ENCODE measurements at places on chromosomes 2 and 18. TPM values are rescaled to one million over a fixed set of nuclear protein-coding genes. Genes with fewer than 3 reads are reported as not detected.

Gene UGT1A4
- polyA plus RNA-seq: not detected

Gene BCL2L11
- polyA plus RNA-seq: 8.8 TPM

Gene MOGAT1
- polyA plus RNA-seq: 0.11 TPM

Gene ALLC
- polyA plus RNA-seq: not detected

Gene EFR3B
- polyA plus RNA-seq: 3.4 TPM

DNA sequence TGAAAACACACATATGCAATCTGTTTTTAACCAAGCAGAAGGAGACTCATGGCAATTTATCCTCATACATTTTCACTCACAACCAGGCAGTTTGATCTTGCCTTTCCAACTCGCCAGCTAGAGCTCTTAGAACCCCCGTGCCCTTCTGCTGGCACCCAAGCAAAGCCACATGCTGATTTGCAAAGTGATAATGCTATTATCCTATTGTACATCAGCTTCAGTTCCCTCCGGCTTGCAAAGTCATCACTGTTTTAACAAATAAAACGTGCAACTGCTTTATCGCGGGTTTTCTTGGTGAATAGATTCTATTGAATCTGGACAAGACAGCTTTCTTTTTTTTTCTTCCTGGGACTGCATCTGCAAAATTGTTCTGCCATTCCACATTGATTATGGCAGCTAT is 314.6 kb downstream of the LNPK start:
- no peak overlapping the region for H3K27ac ChIP-seq
- H3K27me3 ChIP-seq: no peaks in the 10 kb centered on the region

GRCh38 chr2:224983712-224984554 is 58.3 kb downstream of the DOCK10 start:
- no peak for DNase-seq
- H3K4me1 ChIP-seq: no peaks in the 10 kb centered on the region
- H3K36me3 ChIP-seq: no peaks in the 10 kb centered on the region
- no peak overlapping the region for H3K27ac ChIP-seq
- no peaks in the 10 kb centered on the region for H3K27me3 ChIP-seq

- H3K27me3 ChIP-seq: no peaks in the 10 kb centered on the region
- H3K4me3 ChIP-seq: no peak overlapping the region
- no peaks in the 10 kb centered on the region for H3K36me3 ChIP-seq
These were observed 113.0 kb downstream of the MEP1B start for GRCh38 chr18:32302806-32303205.

- no peaks in the 10 kb centered on the region for H3K36me3 ChIP-seq
- H3K4me3 ChIP-seq: no peak overlapping the region
- no peak overlapping the region for H3K27ac ChIP-seq
These were observed 533.6 kb upstream of the FSHR start for GRCh38 chr2:49687918-49688317.

- H3K4me3 ChIP-seq: no peak overlapping the region
- no peaks in the 10 kb centered on the region for H3K27me3 ChIP-seq
- no peak for DNase-seq
- H3K36me3 ChIP-seq: no peaks in the 10 kb centered on the region
- no peaks in the 10 kb centered on the region for H3K4me1 ChIP-seq
- H3K27ac ChIP-seq: no peak overlapping the region
These were observed 331.5 kb downstream of the GALNT13 start for GRCh38 chr2:154203206-154203605.

DNA sequence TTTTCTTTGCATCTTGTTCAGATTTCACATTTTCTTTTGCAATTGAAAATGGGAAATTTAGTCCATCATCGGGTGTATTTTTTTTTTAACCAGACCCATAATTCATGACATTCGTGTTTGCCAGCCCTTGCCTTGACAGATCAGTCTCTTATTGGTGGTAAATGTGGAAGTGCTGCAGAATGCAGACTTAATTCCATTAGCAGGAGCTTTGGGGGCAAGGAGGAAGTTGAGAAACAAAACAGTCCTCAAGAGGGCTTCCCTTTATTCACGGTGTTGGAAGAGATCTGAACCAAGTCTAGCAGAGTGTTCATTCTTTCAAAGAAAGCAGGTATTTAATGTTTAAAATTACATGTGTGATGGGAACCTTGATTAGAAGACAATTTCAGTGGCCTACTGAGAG is 16.6 kb upstream of the RPE start:
- H3K27me3 ChIP-seq: no peaks in the 10 kb centered on the region
- no peak overlapping the region for H3K4me3 ChIP-seq
- H3K27ac ChIP-seq: no peak overlapping the region
- no peaks in the 10 kb centered on the region for H3K36me3 ChIP-seq
- DNase-seq: no peak
- H3K4me1 ChIP-seq: no peaks in the 10 kb centered on the region

DNA sequence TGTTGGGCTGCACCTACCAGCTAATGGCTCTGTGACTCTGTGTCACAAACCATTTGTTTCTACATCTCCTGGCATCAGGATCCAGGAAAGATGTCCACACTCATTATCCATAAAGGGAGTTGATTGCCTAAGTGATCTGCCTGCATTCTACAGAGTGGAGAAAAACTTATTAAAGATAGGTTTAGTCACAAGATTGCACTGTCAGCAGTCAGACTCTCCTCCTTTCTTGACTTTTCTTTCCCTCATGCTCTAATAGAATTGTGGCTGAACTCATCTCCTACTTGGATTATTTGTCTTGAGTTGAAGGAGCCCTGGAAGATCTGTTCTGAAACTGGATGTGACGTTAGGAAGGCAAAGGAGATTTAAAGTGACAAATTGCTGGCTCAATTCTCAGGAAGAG is 152.7 kb downstream of the SLC8A1 start:
- no peak overlapping the region for H3K4me3 ChIP-seq
- no peaks in the 10 kb centered on the region for H3K36me3 ChIP-seq
- DNase-seq: no peak
- H3K27ac ChIP-seq: no peak overlapping the region
- H3K27me3 ChIP-seq: no peaks in the 10 kb centered on the region

DNA sequence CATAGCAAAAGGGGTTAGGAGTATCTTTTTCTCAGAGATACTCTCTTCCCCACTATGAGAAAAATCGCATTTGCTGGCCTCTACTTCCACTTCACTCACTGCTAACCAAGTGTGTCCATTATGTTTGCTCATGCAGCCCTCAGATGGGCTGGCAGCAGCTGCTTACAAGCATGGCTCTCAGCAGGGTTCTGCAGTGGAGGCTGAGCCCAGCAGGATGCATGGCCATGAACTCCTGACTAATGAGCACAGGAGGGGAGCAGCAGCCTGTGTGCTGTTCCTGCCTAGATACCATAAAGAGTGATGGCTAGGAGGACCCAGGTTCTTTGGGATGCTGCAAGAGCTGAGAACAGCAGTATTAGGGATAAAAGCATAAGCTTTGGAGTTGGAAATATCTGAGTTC is 316.9 kb upstream of the THSD7B start:
- H3K4me3 ChIP-seq: no peak overlapping the region
- no peaks in the 10 kb centered on the region for H3K27me3 ChIP-seq
- H3K36me3 ChIP-seq: no peaks in the 10 kb centered on the region
- 0 out of 2 replicates have a peak, but pooled peaks cover 2% of the 10 kb centered on the region for H3K4me1 ChIP-seq
- H3K27ac ChIP-seq: no peak overlapping the region

GRCh38 chr18:54218299-54218698 is 6.2 kb downstream of the MBD2 start:
- no peaks in the 10 kb centered on the region for H3K27me3 ChIP-seq
- no peak overlapping the region for H3K27ac ChIP-seq
- H3K36me3 ChIP-seq: peaks cover 3% of the 10 kb centered on the region
- H3K4me1 ChIP-seq: peaks cover 6% of the 10 kb centered on the region
- H3K4me3 ChIP-seq: no peak overlapping the region

GRCh38 chr2:46387292-46387691 is 90.1 kb downstream of the EPAS1 start:
- H3K27me3 ChIP-seq: no peaks in the 10 kb centered on the region
- no peak for DNase-seq
- H3K27ac ChIP-seq: no peak overlapping the region
- no peaks in the 10 kb centered on the region for H3K36me3 ChIP-seq
- H3K4me3 ChIP-seq: no peak overlapping the region

GRCh38 chr2:10620481-10620880 is 69.3 kb downstream of the NOL10 start:
- H3K4me3 ChIP-seq: no peak overlapping the region
- no peaks in the 10 kb centered on the region for H3K4me1 ChIP-seq
- H3K27me3 ChIP-seq: no peaks in the 10 kb centered on the region
- peaks cover 7% of the 10 kb centered on the region for H3K36me3 ChIP-seq
- no peak for DNase-seq

- no peak for DNase-seq
- no peak overlapping the region for H3K4me3 ChIP-seq
- no peak overlapping the region for H3K27ac ChIP-seq
- H3K27me3 ChIP-seq: no peaks in the 10 kb centered on the region
- no peaks in the 10 kb centered on the region for H3K4me1 ChIP-seq
These were observed 29.3 kb downstream of the COLEC11 start for GRCh38 chr2:3624059-3624794.

- H3K4me3 ChIP-seq: no peak overlapping the region
- H3K27ac ChIP-seq: no peak overlapping the region
- no peak for DNase-seq
- no peaks in the 10 kb centered on the region for H3K4me1 ChIP-seq
- H3K27me3 ChIP-seq: no peaks in the 10 kb centered on the region
These were observed 44.4 kb downstream of the RAB27B start for GRCh38 chr18:54872681-54873080.

- H3K4me1 ChIP-seq: no peaks in the 10 kb centered on the region
- no peaks in the 10 kb centered on the region for H3K27me3 ChIP-seq
- no peaks in the 10 kb centered on the region for H3K36me3 ChIP-seq
- no peak overlapping the region for H3K27ac ChIP-seq
These were observed 93.9 kb downstream of the VWC2L start for GRCh38 chr2:214504599-214505376.

- no peaks in the 10 kb centered on the region for H3K27me3 ChIP-seq
- H3K36me3 ChIP-seq: no peaks in the 10 kb centered on the region
- no peak overlapping the region for H3K4me3 ChIP-seq
- DNase-seq: no peak
- no peak overlapping the region for H3K27ac ChIP-seq
These were observed 206.9 kb upstream of the FSIP2 start for GRCh38 chr2:185531721-185532120.

DNA sequence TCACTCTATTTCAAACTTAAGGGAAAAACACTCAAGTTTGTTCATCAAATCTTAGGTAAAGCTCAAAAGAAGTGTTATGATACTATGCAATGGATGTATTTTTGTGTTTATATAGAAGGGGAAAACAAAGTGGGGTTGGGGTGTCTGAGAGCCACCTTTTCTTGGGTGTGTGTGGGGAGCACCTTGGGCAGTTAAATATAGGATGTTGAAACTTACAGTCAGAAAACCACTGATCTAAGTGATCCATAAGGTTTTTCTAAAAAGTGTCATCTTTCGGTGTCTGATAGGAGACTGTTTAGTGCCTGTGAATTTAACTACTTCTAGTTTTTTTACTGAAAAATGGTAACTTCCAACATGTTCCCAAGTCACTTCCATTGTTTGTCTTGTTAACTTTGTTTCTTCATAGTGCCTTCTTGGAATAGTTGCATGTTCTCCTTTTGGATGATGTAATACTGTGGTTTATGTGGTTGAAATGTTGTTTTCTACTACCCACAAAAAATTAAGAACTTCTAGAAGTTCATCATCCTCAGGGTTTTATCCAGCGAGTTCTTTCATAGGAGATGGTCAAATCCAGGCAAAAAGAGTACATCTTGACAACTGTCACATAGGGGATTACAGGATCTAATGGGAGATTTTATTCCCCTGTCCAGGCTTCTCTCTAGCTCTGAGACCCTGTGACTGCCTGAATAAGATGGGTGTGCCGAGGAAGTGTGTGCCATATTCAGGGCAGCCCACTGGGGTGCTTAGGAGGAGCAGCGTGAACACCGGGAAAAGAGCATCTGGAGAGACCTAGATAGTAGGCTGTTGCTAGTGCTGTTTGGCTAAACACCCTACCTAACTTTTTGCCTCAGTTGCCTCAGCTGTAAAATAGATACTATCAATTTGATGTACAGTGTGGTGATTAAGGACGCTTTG is 46.2 kb downstream of the CAB39 start:
- H3K4me1 ChIP-seq: 0 out of 2 replicates have a peak, but pooled peaks cover 3% of the 10 kb centered on the region
- H3K27ac ChIP-seq: no peak overlapping the region
- H3K4me3 ChIP-seq: no peak overlapping the region
- H3K27me3 ChIP-seq: no peaks in the 10 kb centered on the region
- peaks cover 3% of the 10 kb centered on the region for H3K36me3 ChIP-seq

GRCh38 chr2:230582851-230583283 is 129.8 kb upstream of the CAB39 start:
- no peaks in the 10 kb centered on the region for H3K36me3 ChIP-seq
- no peaks in the 10 kb centered on the region for H3K27me3 ChIP-seq
- H3K27ac ChIP-seq: no peak overlapping the region
- no peaks in the 10 kb centered on the region for H3K4me1 ChIP-seq

DNA sequence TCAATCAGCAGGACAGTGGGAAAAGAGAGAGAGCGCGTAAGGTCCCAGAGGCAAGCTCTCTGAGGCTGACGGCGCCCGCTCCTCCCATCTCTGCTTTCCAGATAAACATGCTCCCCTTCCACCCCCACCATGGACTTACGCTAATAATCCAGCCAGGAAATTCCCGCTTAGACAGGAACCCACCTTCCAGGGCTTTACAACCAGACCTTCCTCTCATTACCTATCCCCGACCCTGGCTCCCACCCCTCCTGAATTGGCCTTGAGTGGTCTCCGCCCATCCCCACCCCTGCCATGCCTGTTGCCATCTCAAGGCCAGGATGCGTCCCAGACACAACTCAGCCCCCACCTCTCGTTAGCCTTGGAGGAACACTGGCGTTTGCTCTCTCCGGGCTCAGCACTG is 131.1 kb downstream of the SMAD2 start:
- no peaks in the 10 kb centered on the region for H3K27me3 ChIP-seq
- H3K4me3 ChIP-seq: no peak overlapping the region
- peaks cover 6% of the 10 kb centered on the region for H3K4me1 ChIP-seq

- H3K27me3 ChIP-seq: no peaks in the 10 kb centered on the region
- H3K4me1 ChIP-seq: no peaks in the 10 kb centered on the region
- H3K27ac ChIP-seq: no peak overlapping the region
- no peak overlapping the region for H3K4me3 ChIP-seq
These were observed 2.2 kb upstream of the SERPINB12 start for GRCh38 chr18:63539904-63540510.

DNA sequence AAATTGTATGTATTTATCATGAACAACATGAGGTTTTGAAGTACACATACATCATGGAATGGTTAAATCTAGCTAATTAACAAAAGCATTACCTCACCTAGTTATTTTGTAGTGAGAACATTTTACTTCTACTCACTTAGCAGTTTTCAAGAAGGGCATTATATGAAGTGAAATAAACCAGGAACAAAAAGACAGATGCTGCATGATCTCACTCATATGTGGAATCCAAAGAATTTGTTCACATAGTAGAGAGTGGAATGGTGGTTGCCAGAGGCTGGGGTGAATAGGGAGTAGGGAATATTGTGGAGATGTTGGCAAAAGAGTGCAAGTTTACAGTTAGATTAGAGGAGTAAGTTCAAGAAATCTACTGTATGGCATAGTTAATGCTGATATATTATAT is 292.0 kb downstream of the ASXL3 start:
- H3K4me3 ChIP-seq: no peak overlapping the region
- DNase-seq: no peak
- H3K27me3 ChIP-seq: no peaks in the 10 kb centered on the region
- H3K27ac ChIP-seq: no peak overlapping the region
- H3K36me3 ChIP-seq: no peaks in the 10 kb centered on the region
- H3K4me1 ChIP-seq: no peaks in the 10 kb centered on the region

Measured in H1 (cell line).